ENCODE measurements at places on chromosomes 2 and 18.

DNA sequence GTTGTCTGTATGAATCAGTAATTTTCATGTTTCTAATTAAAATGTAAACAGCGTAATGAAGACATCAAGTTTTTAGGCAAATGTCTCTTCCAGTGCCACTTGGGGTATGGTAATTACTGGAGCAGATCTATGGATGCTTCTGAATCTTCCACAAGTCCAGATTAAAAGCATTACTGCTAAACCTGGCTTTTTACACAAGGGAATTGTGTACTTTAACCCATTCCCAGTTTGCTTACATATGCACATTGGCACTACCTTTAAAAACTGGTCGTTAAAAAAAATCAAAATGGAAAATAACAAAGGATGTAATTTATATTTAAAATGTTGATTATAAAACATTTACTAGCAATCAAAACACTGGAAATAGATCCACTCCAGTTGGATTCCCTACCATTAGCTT lies 19.7 kb downstream of the FIGN start:
- no peak for DNase-seq

GRCh38 chr2:127128445-127128904 lies 21.5 kb upstream of the BIN1 start:
- DNase-seq = no peak

DNA sequence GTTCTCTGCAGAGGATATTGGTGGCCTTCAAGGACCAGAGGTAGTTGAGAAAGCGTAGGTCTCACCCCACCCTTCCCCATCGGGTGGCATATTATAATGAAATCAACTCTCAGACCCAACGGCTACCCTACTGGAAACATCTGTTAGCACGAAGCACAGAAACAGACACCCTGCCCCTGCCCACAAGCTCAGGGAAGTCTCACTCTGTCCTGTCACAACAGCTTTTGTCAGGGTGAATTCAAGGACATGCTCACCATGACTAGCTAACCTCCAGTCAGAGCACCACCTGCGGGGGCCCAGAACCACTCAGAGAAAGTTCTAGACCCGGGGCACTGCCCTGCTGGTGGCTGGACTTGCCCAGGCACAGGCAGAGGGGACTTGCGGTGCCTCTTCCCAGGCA lies 3.5 kb upstream of the B3GNT7 start:
- no peak for DNase-seq

- DNase-seq = no peak
Measured at GRCh38 chr18:37805773-37806404, 240.3 kb upstream of the CELF4 start.

- DNase-seq = no peak
Measured at GRCh38 chr2:130339885-130340745, 2.6 kb upstream of the IMP4 start.
